ENCODE measurements at places on chromosomes 5 and 9.

- DNase-seq, result no peak
These were observed 10.4 kb upstream of the SLC36A2 start for GRCh38 chr5:151357792-151358191.

DNA sequence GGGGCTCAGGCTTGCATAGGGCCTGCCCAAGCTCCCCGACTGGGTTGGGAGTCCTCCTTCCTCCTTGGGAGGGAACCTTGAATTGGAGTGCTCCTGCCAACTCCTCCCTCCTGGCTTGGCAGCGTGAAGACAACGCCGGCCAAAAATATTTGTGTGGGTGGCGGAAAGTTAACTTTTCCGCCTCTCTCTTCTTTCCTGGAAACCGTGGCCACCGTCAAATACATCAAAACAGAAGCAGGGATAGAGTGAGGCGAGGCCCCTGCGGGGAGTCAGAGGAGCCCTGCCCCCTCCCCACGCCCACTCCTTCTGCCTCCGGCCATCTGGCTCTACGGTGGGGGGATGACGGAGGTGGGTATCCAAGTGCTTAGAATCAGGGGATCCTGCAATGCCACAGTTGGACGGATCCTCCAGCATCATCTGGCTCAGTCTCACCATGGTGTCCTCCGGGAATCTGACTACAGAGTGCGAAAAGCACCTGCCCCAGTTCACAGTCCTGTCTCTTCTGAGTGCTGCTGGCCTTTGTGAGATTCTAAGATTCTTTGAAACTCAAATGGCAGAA is 25.2 kb upstream of the SYNPO start:
- no peak for DNase-seq

- DNase-seq, result no peak
These were observed 744 bp downstream of the GMCL2 start for GRCh38 chr5:178186427-178186826.

- no peak for DNase-seq
These were observed 296.5 kb downstream of the MAST4 start for GRCh38 chr5:66892716-66893115.

GRCh38 chr9:76342858-76343257 is 51.4 kb downstream of the RFK start:
- DNase-seq, result no peak

DNA sequence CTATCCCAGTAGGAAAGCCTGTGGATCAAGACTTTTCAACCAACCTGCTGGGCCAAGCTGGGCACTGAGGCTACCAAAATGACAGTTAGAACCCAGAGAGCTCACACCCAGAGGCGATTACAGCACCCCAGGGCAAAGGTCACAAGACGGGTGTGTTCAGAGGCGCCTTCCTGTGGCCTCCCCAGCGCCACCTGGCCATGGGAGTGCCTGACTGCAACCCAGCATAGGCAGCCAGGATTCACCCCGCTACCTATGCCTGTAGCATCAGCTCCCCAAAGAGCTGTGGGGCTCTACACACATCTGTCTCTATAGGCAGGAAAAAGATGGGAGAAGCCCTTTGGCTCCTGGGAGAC is 33.5 kb downstream of the PDGFRB start:
- no peak for DNase-seq

- DNase-seq, result peak; percentile 87
These were observed at the start of gene ZBTB6 for GRCh38 chr9:122912964-122913673. Gene ZBTB6, minus strand, starts transcription at chr9:122913323. Its CDS starts 1,251 bp downstream, at chr9:122912072.

GRCh38 chr9:107541523-107541922 is 52.0 kb upstream of the KLF4 start:
- no peak for DNase-seq

- no peak for DNase-seq
These were observed 11.2 kb downstream of the CSNK1A1 start for GRCh38 chr5:149540089-149540488.

DNA sequence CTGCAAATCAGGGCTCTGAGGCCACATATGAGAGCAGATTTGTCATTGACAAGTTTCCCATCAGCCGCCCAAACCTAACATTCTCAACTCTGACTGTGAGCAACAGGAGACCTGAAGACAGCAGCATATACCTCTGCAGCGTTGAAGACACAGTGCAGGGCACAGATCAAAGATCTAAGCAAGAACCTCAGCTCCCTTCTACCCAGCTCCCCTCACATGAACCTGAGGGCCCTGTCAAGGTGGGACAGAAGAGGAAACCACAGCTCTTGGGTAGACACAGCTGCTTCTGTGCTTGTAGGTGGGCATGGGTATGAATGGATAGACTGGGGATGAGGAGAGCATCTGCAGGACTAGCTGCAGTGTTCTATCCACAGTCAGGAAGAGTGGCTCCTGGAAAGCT is 8.7 kb upstream of the PRSS3 start:
- no peak for DNase-seq

- no peak for DNase-seq
These were observed 55.3 kb downstream of the ZNF622 start for GRCh38 chr5:16410338-16410737.

Data from NCI-H1092 treated with DMSO at 0.1 percent for 48 hours (cell line).